ENCODE measurements at places on chromosomes 5 and 9.

GRCh38 chr9:135242049-135242396, 154.6 kb downstream of the OLFM1 start:
- DNase-seq: no peak

DNA sequence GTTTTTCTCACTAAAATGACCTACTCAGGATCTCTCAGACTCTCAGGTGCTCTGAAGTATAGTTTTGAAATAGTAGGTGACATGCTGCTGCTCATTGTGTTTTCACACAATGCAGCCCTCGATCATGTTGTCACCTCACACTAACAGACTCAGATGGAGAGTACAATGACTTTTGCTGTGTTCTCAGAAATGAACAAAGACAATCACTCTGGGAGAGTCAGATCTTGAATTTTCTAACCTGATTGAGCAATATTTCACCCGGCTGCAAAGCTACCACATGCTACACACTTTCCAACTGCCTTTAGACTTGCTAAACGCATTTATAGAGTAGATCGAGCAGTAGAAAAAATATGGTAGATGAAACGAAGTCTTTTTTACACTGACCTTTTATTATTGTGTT, 113.4 kb downstream of the ST8SIA4 start:
- no peak for DNase-seq

- DNase-seq: no peak
Observed at GRCh38 chr9:121912812-121913627, 180.1 kb downstream of the TTLL11 start.

DNA sequence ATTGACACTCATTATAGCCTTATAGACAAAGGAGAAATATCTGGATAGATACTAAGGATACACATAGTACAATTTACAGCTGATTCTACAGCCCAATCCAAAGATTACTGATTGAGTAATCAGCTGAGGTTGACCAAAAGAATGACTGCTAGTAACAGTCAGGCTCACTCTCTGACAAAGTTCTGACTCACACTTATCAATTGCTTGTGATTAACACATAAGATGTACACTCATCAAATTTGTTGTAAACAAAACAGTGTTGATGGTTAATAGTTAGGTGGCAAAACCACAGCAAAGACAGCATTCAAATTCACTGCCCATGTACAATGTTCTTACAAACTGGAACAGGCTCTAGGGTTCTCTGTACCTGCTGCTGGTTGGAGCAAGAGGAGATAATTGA, 422.7 kb downstream of the TLE1 start:
- no peak for DNase-seq

DNA sequence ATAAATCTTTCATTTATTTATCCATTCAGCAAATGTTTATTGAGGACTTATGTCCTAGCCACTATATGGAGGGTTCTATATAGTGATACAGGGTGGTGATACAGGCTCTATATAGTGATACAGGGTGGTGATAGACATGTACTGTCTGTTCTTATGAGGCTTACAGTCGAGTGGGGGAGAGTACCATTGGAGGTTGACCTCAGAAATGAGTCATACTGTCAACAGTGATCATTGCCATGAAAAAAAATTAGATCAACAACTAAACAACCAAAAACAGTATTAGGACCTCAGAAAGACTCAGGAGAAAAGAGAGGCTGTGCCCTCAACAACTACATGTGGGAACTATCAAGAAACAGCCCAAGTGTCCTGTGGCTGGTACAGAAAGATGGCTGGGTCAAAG, 22.0 kb downstream of the PAPPA start:
- DNase-seq: no peak

DNA sequence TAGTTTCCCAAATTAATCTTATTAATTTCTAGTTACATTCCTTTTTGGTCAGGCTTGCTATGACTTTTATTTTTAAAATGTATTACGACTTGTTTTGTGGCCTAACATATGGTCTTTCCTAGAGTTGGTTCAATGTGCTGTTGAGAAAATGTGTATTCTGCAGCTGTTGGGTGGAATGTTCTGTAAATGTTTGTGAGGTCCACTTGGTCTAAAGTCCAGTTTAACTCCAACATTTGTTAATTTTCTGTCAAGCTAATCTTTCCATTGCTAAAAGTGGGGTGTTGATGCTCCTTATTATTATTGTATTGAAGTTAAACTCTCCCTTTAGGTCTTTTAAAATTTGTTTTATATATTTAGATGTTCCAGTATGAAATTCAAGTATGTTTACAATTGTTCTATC, 1010.8 kb upstream of the EDIL3 start:
- no peak for DNase-seq

GRCh38 chr5:141908796-141909195, 14.9 kb upstream of the DELE1 start:
- DNase-seq: no peak

DNA sequence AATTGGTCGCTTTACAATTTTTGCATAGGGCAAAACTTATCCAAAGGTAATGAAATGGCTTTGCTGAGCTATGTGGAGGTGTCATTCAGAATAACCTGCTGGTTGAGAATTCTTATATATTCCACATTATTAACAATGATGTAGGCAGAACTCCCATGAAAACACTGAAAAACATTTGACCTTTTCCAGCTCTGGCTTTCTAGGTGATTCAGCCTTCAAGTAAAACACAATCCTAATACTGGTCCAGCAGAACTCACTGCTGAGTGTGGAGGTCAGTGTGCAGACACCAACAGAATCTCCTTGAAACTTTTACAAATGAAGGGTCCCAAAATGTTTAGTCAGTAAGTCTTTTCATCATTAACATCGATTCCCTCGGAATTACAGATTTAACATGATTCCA, 162.0 kb upstream of the EFNA5 start:
- DNase-seq: no peak

DNA sequence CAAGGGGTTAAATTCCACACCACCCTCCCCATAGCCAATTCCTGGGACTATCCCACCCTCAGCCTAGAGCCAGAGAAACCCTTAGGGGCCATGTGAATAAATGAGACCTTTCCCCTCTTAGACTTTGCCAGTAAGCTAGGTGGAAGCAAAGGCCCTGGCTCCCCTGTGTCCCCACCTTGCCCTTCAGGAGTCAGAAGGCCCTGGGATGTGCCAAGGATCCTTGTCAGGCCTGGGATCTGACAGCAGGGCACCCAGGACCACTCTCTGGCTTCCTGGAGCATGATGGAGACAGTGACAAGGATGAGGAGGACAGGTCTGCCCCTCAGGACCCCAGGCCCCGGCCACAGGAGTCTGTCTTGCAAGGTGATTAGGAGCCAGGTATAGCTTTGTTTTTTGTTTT, 125.0 kb upstream of the HAND1 start:
- DNase-seq: no peak

DNA sequence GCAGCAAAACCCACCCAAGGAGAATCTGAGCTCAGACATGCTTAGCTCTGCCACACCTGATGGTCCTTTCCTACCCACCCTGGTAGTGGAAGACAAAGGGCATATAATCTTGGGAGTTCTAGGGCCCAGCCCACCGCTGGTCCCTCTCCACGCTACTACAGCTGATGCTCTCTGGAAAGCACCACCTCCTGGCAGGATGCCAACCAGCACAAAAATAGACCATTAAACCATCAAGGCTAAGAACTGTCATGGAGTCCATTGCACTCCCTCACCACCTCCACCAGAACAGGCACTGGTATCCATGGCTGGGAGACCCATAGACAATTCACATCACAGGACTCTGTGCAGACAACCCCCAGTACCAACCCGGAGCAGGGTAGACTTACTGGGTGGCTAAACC, 111.0 kb upstream of the IL7R start:
- no peak for DNase-seq

DNA sequence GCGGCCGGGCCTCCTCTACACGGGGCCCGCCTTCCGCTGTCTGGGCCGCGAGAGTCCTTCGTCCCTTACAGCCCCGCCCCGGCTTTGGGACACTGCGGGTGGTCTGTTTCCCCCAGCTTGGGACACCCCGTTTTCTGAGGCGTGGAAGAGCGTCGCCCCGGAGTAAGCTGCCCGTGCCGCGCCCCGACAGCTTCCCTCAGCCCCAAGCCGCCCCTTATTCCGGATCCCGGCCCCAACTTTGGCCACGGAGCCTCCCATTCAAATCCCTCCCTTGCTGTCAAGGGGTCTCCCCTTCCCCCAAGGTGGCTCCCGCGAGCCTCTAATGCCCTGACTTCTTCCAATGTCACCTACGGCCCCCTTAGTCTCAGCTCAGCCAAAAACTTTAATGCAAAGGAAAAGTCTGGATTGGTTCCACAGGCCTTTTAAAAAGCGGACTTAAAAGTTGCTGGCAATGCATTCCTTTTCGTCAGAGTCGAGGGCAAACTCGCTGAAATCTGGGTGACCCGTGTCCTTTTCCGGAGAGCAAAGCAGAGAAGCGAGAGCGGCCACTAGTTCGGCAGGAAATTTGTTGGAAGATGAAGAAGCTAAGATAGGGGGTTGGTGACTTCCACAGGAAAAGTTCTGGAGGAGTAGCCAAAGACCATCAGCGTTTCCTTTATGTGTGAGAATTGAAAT, 19.8 kb downstream of the EXOSC2 start:
- DNase-seq: peak; percentile 25

DNA sequence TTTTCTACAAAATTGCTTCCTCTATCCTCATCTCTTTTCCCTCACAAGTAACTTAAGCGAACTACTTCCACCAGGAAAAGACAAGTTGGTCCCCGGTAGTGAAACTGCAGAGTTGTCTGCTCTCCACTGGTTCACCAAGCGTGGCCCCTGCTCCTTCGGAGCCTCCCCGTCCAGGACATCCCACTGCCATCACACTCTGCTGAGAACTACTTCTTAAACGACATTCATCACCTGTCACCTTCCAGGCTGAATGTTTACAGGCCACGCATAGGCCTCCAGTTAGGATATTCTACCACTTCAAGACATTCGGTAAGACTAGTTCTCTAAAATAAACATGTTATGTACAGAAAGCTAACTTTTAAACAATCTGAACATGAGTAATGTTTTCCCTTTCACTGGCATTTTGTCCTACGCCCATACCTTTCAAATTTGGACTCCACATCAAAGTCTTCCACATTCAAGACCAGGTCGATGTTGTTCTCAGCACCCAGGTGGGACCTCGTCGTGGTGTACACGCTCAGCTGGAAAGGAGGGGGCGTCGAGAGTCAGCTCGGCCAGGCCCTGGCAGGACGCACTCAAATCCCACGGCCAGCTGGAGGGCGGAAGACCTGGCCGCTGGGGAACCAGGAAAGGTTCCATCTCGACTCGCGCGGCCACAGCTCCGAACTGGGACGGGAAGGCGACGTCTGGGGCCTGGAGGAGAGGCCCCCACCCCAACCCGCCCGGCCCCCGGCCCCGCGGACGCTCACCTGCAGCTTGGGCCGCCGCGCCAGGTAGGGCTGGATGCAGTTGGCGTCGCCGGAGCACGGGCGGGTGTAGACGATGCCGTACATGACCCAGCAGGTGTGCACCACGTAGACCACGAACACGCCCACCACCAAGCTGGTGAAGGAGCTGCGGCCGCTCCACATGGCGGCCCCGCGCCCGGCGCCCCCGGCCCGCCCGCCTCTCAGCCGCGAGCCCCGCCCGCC, 683 bp downstream of the CLPTM1L start:
- DNase-seq: no peak

- peak; percentile 58 for DNase-seq
Observed at GRCh38 chr5:131379723-131380122, 115.9 kb downstream of the CDC42SE2 start.

- DNase-seq: no peak
Observed at GRCh38 chr5:56543441-56544388, 271.6 kb upstream of the MAP3K1 start.

DNA sequence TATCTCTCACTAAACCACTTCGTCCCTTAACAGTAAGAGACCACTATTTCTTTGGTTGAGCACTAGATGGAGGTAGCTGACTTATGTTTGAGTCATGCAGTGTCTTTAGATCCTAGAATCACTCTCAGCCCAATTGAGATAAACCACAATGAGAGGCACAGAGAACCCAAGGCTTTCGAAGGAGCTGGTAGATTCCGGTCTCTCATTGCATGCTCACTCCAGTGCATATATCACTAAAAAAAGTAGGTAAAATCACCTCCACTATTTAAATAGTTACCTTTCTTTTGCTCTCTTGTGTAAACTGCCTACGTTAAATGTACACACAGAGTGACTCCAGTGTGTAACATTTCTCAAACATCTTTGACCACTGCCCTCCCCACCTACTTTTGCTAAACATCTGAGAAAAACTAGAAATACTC, 27.6 kb downstream of the ACTL7A start:
- DNase-seq: no peak

DNA sequence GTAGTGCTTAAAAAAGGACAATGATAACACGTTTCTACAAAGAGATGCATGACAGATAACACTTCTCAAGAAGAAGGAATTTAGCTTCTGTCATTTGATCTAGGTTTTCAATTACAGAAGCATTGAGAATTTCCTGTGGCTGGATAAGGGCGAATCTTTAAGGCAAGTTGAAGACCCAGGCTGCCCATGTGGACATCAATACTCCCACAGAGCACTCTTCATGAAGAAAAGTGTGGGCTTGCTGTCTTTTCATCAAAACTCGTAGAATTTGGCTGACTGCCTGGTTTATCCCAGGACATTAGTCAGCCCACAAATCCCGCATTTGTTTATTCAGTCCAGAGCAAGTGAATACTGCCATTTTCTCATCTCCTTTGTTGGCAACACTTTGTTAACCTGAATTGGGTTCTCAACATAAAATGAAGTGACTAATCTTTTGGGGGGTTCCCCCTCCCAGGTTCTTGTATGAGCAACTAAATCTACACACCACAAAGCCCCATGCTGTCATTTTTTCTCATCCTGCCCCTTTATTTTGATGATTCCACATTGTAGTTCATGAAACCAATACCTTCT, 43.4 kb upstream of the CDKN2B start:
- DNase-seq: peak; percentile 33

DNA sequence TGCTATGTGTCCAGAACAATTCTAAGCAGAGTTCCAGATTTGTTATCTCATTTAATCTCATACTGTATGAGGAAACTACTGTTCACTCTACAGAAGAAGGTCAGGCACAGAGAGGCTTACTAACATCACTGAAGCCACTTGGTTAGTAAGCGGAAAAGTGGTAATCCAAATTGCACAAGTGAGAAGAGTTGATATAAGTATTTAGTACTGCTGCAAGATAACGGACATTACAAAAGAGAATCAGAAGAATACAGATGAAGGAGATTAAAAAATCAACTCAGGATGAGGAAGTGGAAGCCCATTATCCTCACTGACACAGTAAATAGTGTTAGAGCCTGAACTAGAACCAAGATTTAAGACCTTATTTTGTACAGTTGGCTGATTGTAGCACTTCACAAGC, 22.3 kb upstream of the TLR4 start:
- no peak for DNase-seq

DNA sequence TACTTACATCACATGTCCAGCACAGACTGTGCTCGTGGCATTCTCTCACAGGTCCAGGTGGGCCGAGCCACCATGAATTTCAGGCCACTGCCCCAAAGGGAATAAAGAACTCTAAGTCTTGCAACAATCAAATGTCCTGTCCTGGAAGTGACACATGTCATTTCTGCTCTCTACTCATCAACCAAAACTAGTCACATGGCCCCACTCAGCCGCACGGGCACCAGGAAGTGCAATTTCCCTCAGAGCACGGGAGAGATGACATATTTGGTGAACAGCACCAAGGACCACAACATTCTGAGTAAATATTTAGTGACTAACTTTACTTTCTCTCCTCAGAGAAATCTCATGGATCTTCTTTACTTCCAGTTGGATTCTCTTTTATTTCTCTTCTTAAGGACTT, 131.1 kb upstream of the TUT7 start:
- DNase-seq: no peak

All from stimulated activated naive CD8-positive, alpha-beta T cell treated with anti-CD3 and anti-CD28 coated beads, Interleukin-15, Interleukin-2, amounts not matched to agents 100 U/mL and 50 U/mL, for 24 hours (primary cell).